Adrenal gland (tissue), 19 donors: ENCODE measurements at places on chromosomes 3 and 15.

GRCh38 chr15:88981244-88982215 is 68.4 kb upstream of the MFGE8 start:
- DNase-seq = no peak

DNA sequence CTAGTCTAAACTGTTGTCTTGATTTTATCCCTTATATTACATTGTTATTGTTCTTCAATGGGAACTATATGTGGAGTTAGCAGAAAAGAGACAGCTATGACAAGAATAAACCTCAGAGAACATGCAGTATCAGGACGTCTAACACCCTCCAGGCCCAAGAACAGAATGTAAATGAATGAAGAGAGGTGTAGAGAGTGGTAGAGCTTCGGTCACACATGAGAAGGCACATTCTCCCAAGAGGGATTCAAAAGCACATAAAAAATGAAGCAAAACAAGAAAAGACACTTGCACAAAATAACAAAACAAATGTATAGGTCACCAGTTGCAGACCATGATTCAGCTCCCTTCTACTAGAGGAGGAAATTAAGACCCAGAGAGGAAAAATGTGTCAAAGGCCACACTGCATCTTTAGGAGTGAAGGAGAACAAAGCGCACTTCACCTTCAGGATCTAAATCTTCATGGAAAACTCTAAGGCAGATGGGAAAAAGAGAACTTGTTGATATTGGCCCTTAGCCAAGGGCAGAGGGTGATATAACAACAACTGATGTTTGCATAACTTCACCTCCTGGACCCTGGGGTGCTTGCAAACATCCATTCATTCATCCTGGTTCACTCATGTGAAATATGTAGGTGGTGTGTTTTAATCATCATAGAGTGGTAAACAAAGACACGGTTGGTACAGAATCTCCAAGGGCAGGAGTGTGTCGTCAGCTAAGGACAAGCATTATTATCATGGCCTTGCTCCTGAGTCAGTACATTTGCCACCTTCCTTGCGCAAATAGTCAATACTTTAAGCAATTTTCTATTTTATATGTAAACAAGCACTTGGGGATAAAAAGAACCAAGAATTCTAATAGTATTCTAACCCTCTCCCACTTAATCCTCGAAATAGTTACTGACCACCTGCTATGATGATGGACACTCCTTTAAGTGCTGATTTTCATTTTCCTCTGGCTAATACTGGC is 8.8 kb downstream of the NEK10 start:
- DNase-seq = no peak

- DNase-seq = no peak
Observed at GRCh38 chr3:104820959-104821358, 545.8 kb upstream of the ALCAM start.

DNA sequence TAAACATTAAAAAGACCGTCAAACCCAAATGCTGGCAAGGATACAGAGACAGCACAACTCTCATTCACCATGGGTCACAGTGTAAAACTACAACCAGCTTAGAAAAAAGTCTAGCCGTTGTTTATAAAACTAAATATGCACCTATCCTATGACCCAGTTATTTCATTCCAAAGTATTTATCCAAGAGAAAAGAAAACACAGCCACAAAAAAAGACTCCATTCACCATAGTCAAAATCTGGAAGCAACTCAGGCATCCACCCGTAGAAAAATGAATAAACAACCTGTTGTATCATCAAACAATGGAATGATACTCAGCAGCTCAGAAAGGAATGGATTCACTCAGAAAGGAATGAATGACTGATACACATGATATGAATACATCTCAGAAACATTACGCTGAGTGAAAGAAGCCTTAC is 28.6 kb downstream of the PLD1 start:
- DNase-seq = no peak

GRCh38 chr3:122533931-122534334 is 19.2 kb upstream of the KPNA1 start:
- peak; percentile 60 for DNase-seq

- DNase-seq = no peak
Observed at GRCh38 chr3:190183121-190183520, 62.4 kb upstream of the P3H2 start.

GRCh38 chr3:5769825-5770224 is 582.3 kb downstream of the EDEM1 start:
- DNase-seq = no peak

DNA sequence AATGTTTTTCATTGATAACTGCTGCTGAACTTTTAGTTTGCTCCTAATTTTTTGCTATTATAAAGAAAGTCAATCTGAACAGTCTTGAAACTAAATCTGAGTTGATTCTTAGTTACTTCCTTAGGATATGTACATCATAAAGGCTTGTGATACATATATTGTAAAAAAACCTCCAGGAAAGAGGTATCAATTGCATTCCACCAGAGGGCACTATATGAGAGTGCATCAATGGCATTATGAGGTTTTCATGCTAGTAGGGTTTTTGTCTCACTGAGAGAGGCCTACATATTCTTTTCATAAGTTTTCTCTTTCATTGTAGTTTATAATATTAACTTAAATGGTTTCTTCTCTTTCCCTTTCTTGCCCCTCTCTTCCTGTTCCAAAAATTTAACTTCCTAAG is 46.9 kb downstream of the PIK3R4 start:
- no peak for DNase-seq

DNA sequence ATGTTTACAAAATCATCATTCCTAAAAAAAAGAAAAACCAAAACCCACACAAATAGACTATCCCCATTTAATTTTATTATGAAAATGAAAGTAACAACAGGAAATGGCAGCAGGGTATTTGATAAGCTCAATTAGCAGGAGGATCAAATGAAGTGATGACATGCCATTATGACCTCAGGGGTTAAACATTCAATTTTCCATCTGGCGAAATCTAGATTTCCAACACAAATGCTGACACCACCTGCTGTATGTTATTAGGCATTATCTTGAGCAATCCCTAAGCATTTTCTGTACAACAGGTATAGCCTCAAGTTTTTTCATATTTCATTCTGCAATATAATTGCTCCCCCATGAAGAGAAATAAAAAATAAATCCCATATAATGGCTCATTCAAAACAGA is 57.1 kb downstream of the SHQ1 start:
- DNase-seq = no peak

GRCh38 chr15:29914511-29914926 is 92.3 kb upstream of the TJP1 start:
- DNase-seq = no peak

GRCh38 chr3:183438735-183439134 is 10.3 kb upstream of the MCF2L2 start:
- no peak for DNase-seq

- DNase-seq = peak; percentile 46
Observed at GRCh38 chr3:134326760-134327593, 47.3 kb downstream of the AMOTL2 start.

GRCh38 chr3:149174901-149175300 is 45.5 kb downstream of the HPS3 start:
- no peak for DNase-seq

- DNase-seq = no peak
Observed at GRCh38 chr15:31316135-31316795, 10.4 kb upstream of the KLF13 start.

GRCh38 chr15:79523266-79523665 is 91.1 kb downstream of the MINAR1 start:
- no peak for DNase-seq

GRCh38 chr15:62112616-62113593 is 46.1 kb downstream of the C2CD4A start:
- peak; percentile 83 for DNase-seq

- no peak for DNase-seq
Observed at GRCh38 chr3:32399030-32399620, 7.5 kb downstream of the CMTM7 start.

DNA sequence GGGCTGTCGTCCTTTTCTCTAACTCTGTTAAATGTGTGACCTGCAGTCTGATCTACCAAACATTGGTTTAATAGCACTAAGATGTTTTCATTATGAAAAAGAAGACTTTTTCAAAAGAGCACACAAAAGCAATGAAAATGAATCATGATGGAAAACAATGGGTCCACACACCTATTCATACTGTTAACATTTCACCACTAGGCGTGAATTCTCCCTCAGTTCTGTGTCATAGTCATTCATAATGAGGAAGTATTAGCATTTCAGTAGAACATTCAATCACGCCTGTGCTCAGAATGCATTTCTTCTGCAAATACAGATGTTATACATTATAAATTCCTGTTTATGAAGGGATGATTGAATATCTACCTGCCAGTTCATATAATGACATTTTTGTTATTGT is 35.9 kb downstream of the EIF4E3 start:
- DNase-seq = no peak

DNA sequence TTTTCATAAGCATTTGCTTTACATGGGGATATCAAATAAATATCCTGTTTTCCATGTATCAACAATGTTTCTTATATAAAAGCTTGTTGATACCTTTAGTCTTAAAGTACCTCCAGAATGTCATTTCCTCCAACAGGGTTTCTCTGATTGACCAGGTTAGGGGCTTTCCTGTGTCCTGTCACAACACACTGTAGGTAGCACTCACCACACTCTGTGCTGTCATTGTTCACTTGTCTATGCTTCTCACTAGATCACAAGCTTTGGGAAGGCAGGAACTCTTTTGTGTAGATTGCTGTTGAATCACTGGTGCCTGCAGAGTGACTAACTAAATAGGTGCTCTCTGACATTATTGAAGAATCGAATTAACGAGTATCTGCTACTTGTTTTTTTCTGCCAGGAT is 49.8 kb downstream of the USP50 start:
- no peak for DNase-seq

GRCh38 chr3:128499724-128500275 is 6.8 kb upstream of the GATA2 start:
- peak; percentile 5 for DNase-seq

GRCh38 chr3:124636101-124636862 is 94.0 kb upstream of the UMPS start:
- DNase-seq = no peak

DNA sequence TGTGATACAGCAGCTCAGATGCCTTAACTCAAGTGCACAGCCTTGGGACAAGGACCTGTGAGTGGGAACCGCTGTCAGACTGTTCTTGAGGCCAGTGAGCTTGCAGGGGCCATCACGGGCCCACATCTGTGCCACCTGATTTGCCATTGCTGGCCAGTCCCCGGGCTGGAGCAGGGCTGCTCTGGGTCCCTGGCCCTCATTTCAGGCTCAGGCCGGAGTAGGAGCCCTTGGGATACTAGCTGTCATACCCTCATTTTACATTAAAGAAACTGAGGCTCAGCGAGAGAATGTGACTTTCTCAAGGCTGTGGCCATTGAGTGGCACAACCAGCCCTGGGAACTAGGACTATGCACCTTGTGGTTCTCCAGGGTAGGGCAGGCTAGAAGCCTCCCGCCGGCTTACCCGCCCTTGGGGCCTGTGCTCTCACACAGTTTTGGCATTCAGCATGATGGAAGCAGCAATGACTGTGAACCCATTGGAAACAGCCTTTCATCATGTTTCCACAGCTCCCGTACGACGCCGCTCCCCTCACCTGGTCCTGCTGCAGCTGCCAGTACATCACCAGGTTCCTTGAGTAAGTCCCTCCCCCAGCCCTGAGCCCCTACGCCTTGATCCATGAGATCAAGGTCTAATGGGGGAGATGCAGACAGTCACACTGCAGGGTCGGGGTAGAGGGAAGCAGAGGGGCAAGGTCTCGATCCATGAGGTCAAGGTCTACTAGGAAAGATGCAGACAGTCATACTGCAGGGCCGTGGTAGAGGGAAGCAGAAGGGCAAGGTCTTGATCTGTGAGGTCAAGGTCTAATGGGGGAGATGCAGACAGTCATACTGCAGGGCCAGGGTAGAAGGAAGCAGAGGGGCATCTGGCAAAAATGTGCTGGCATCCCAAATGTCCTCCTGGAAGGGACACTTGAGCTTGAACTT is 42.2 kb downstream of the GOLGA6L10 start:
- peak; percentile 17 for DNase-seq

DNA sequence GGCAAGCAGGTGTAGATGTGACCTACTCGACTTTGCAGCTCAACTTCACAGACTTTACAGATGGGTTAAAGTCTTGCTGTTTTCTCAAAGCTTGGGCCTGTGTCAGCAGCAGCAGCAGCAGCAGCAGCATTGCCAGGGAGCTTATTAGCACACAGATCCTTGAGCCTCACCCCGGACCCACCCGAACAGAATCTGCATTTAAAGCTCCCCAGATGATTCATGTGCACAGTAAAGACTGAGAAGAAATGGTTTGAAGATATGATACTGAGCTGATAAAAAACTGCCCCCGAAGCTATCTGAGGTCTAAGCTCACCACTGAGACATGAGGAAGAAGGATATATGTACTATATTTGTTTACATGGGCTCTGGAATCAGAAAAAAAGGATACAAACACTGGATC is 231.7 kb downstream of the ARPP21 start:
- DNase-seq = no peak

DNA sequence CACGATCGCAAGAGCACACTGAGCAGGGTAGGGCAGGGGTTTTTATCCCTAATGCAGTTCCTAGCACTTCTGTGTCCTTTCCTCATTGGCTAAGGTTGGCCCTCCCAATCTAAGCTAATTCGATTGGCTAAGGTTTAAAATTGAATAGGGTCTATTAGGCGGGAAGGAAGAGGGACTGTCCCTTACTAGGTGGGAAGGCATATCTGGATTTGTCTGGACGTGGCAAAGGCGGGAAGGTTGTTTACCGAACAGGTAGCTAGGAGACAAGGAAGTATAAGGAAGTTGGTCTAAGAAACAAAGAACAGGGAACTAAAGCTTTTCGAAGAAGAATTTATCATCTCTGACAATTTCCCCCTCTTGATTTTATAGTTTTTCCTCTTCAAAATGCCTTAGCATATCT is 24.8 kb upstream of the ATG7 start:
- DNase-seq = no peak

- peak; percentile 31 for DNase-seq
Observed at GRCh38 chr15:65902373-65902772, 33.1 kb downstream of the RAB11A start.

- DNase-seq = no peak
Observed at GRCh38 chr15:36331531-36332275, 247.7 kb upstream of the CDIN1 start.

GRCh38 chr15:24877174-24877573 is 77.6 kb upstream of the SNRPN start:
- no peak for DNase-seq

DNA sequence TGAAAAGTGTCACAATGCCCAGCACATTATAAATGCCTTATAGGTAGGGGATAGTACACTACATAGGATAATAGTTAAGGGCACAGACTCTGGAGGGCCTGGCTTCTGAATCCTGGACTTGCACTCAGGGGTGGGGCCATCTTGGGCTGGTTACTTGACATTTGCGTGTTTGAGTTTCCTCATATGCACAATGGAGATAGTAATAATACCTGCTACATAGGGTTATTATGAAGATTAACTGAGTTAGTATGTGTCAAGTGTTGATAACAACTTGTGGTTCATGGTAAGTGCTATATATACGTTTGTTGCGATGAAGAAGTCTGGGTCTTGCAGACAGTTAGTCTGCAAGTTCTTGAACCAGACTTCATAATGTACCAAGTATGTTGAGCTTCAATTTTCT is 37.0 kb downstream of the MITF start:
- no peak for DNase-seq

- DNase-seq = peak; percentile 49
Observed at GRCh38 chr3:159273608-159274007, 471.8 kb downstream of the MFSD1 start.

GRCh38 chr3:28587723-28588122 is 239.1 kb upstream of the AZI2 start:
- no peak for DNase-seq

GRCh38 chr3:49158103-49158709 is 7.9 kb downstream of the CCDC71 start:
- DNase-seq = no peak
